Kidney (tissue), 22 donors: ENCODE measurements at places on chromosomes 13 and 19.
A peak's percentile ranks its signal among the peaks of the same experiment; 100 is the strongest.

- DNase-seq = no peak
Observed at GRCh38 chr13:91400671-91401070, 2.2 kb downstream of the GPC5 start.

DNA sequence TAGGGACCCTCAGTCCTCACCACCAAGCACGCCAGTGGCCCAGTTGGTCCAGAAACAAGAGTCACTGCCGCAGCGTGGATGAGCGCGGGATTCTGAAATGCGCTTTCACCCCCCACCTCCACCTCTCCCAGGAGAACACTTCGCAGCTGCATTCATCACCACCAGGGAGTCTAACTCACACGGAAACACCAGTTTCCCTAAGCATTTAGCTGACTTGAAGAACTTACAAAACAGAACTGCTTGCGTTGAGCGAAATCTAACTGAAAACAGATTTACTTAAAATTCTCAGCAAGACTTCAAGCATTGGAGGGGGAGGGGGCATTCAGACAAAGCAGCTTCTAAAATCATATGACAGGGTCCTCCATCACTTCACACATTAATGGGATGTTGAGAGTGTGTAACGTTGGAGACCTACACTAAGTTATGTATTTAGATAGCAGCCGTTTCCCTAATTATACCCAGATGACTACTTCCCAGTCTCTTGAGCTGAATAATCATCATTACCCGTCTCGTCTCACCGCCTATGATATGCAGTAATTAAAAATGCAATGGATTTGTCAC, 258.2 kb upstream of the IRS2 start:
- no peak for DNase-seq

GRCh38 chr13:109951491-109951890, 165.1 kb upstream of the IRS2 start:
- no peak for DNase-seq

GRCh38 chr19:8194528-8195267, 14.5 kb upstream of the CERS4 start:
- DNase-seq = no peak

DNA sequence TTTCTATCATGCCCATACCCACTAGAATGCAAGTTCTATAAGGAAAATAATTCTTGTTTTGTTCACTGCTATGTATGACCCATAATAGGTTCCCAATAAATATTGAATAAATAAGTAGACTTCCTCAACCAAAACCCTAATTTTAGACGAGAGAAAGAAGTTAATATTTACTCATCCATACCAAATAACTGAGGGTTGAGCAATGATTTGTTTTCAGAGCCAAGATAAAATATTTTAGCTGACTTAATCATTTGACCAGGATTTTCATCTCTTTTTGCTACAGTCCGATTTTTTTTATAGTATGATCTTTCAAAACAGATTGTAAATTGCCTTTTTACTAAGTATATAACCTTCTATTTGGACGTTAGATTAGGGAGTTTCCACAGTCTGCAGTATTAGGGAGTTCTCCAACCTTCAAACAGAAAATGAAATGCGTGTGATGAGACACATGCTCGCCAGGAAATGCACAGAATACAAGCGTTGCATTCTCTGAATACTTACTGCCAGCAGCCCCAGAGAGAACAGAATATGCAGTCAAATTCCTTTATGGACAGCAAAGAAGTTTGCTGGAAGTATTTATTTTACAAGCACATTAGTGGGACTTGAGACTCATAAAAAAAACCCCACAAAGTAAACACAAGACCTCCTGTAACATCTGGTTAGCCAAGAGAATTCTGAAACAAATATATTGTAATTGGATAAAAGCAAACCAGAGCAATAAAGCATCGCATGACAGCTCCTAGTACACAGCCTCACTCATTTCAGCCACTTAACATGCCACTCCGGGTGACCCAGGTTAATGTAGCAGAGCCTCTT, 230.0 kb downstream of the MYO16 start:
- DNase-seq = peak; percentile 89

GRCh38 chr19:4802711-4803110, 11.2 kb downstream of the FEM1A start:
- DNase-seq = no peak

DNA sequence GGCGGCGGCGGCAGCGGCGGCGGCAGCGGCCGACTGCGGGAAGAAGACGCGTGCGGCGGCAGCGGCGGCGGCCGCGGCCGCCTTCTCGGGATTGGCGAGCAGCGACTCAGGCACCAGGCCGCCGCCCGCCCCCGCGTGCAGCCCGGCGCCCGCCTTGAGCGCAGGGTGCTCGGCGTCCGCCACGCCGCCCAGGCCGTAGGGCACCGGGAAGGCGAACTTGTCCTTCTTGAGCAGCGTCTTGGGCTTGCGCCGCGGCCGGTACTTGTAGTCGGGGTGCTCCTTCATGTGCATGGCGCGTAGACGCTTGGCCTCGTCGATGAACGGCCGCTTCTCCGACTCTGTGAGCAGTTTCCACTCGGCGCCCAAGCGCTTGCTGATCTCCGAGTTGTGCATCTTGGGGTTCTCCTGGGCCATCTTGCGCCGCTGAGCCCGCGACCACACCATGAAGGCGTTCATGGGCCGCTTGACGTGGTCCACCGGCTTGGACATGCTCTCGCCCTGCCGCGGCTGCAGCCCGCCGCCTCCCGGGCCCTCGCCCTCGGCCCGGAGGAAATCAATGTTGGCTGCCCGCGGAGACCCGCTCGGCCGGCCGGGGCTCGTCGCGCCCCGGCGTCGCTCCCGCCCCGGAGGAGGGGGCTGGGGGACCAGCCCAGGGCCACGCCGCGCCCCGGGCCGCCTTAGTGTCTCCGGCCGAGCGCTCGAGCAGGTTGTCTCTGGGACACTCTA, 621 bp downstream of the SOX21 start:
- peak; percentile 35 for DNase-seq

- no peak for DNase-seq
Observed at GRCh38 chr19:728011-728410, 19.3 kb downstream of the PALM start.

DNA sequence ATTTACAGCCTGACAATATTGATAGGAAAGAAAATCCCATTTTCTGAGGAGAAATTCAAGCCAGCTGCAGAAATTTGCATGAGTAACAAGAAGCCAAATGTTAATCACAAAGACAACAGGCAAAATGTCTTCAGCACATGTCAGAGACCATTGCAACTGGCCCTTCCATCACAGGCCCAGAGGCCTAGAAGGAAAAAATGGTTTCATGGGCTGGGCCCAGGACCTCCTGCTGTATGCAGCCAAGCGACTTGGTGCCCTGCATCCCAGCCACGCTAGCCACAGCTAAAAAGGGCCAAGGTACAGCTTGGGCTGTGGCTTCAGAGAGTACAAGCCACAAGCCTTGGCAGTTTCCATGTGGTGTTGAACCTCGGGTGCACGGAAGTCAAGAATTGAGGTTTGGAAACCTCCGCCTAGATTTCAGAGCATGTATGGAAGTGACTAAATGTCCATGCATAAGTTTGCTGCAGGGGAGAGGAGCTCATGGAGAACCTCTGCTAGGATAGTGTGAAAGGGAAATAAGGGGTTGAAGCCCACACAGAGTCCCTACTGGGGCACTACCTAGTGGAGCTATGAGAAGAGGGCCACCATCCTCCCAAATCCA, 1474.0 kb downstream of the PCDH9 start:
- no peak for DNase-seq

DNA sequence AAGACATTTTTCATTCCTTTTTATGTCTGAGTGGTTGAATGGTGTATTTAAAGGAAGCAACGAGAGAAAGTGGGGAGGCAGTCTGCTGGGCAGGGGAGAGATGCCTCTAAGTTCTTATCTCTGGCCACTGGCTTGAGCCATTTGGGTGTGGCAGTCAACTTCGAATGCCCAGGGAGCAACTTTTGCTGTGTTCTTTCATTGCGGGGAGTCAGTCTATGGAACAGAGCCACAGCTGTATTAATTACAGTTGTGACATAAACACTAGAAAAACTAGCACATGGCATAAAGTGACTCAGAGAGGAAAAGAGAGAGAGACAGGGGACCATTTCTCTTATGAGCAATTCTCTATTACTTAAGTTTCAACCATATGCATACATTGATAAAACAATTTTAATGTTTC, 40.4 kb upstream of the PDCD5 start:
- DNase-seq = no peak

- no peak for DNase-seq
Observed at GRCh38 chr19:46524308-46524707, 28.6 kb upstream of the PNMA8B start.

DNA sequence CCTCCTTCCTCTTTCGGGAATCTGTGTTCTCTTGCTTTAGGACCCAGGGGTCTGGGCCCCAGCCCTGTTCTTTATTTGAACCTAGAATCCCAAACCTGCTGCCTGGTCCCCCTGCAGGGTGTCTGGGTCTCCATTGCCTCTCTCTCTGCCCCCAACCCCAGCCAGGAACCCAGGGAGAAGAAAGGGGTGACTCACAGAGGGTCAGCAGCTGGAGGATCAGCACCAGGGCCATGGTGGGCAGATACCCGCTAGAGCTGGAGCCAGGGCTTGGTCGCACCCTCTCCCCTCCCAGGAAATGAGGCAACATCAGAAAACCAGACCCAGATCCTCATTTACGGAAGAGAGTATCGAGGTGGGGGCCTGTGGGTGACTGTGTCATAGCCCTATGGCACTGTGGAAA, at the start of gene OSCAR:
TSS of gene OSCAR (minus strand) at position 243 of the 400 bp plus-strand sequence. CDS start at position 232, 11 bp downstream.
- DNase-seq = no peak

DNA sequence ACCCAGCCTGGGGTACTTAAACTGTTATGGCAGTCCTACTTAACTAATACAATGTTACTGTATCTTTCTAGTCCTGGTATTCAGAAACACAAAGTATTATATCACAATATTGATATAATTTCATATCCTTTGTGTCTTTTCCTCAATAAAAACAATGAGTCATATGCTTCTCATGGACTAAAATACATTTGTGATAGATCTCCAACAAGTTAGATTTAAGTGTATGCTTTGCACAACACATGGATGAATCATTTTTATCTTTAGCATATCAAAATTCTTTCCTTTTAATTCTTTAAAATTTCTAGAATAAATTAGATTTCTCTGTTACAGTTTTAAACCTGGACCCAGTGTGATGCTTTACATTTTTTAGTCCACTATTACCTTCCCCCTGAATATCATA, 1357.8 kb upstream of the ATXN8OS start:
- no peak for DNase-seq

GRCh38 chr19:34556488-34556887, 74.9 kb downstream of the WTIP start:
- no peak for DNase-seq

DNA sequence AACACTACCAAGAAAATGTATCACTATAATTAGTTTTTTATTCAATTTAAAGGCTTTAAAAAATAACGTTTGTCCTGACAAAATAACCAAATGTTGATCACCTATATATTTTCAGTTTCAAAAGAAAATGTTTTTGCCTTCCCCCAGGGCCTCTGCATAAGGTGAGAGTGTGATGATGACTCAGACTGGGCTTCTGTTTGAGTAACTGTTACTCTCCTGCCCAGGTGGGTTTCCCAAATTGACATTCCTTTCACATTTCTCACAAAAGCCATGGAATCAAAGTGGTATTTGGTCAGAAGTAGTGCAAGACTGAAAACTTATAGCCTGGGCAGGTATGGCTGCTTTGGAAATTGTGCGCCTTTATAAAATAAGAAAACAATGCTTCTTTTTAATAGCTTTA, 180.6 kb downstream of the COG6 start:
- DNase-seq = no peak

GRCh38 chr13:95559100-95559499, 6.6 kb downstream of the CLDN10 start:
- DNase-seq = no peak

GRCh38 chr19:38719761-38720558, 24.3 kb downstream of the CAPN12 start:
- no peak for DNase-seq

DNA sequence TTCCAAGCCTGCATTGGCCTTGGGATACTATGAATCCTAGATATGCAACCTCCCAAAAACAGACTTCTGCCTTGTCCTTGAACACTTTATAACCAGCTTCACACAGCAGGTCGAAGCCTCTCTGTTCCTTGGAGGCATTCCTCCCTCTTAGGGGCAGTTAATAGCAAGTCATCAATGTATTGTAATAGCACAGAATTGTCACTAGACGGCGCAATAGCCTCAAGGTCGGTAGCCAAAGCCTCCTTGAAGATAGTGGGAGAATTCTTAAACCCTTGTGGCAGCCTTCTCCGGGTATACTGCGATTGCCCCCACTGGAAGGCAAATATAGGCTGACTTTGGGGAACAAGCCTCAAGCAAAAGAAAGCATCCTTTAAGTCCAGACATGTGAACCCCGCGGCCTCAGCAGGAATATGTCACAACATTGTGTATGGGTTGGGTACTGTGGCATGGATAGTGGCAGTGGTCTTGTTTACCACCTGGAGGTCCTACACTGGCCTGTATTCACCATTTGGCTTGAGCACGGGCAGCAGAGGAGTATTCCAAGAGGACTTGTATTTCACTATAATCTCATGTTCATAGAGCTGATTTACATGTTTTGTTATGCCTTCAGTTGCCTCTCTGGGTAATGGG, 61.1 kb downstream of the ZNF431 start:
- DNase-seq = peak; percentile 46

DNA sequence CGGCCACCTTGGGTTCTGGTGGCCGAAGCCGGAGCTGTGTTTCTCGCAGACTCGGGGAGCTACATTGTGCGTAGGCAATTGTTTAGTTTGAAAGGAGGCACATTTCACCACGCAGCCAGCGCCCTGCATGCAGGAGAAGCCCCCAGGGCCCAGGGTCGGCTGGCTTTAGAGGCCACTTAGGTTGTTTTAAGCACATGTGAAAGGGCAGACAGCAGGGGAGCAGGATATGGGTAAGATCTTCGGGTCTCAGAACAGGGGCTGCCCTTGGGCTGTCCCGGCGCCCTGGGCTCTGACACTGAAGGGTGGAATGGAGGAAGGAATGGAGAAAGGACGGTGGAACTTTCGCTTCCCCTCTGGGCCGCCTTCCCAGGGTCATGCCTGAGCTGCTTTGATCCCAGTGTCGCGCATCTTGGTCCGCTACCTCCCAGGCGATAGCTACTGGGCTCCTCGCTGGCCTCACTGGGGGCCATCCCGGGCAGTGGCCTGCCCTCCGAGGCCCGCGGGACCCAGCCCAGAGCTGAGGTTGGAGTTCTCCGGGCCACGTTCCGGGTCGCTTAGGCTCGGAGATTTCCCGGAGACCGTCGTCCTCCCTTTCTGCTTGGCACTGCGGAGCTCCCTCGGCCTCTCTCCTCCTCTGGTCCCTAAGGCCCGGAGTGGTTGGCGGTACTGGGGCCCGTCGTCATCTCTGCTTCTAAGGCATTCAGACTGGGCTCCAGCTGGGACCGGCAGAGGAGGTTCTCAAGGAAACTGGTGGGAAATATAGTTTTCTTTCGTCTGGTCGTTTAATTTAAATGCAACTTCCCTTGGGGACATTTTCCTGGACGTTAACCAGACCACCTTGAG, 4.3 kb upstream of the POU4F1 start:
- DNase-seq = peak; percentile 59

GRCh38 chr19:32475141-32476031, 69.8 kb downstream of the DPY19L3 start:
- DNase-seq = no peak

- DNase-seq = no peak
Observed at GRCh38 chr13:111247552-111247951, 72.9 kb upstream of the TEX29 start.

DNA sequence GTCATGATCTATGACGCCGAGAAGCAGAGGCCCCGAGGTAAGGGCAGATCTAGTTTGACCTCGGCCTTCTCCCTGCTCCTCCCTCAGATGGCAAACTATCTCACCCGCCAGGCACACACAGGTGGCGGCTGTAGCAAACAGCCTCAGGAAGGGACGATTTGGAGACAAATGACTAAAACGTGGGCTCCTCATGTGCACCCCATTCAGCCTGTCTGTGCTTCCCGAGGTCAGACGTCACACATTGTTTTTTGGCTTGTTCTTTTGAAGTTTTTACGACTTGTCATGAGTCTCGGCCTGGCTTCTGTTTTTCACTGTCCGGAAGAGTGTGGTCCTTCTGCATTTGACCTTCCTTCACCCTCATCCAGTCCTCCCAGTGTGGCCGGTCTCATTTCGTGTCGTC, 15.0 kb downstream of the DAZAP1 start:
- DNase-seq = no peak
